ENCODE measurements at places on chromosomes 16 and 17.
A peak's percentile ranks its signal among the peaks of the same experiment; 100 is the strongest.

GRCh38 chr17:73562896-73563295, 81.3 kb downstream of the SDK2 start:
- DNase-seq = no peak

- peak; percentile 13 for DNase-seq
Measured at GRCh38 chr16:17173281-17173680, 297.5 kb downstream of the XYLT1 start.

DNA sequence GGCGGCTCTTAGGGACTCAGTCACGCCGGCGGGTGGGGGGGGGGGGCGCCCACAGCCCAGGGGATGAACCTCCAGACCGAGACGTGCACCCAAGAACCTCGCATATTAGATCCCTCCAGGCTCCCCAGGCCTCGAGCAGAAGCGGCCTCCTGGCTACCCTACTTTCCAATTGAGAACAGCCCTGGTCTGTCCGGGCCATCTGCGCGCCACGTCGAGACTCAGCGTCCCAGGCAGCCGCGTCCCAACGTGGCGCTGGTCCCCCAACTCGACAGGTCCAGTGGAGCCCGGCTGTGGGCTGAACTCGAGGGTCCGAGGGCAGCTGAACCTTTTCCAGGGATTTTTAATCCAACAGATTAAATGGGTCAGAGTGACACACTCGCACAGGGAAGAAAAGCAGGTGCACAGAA, 2.3 kb upstream of the IRX3 start:
- no peak for DNase-seq

DNA sequence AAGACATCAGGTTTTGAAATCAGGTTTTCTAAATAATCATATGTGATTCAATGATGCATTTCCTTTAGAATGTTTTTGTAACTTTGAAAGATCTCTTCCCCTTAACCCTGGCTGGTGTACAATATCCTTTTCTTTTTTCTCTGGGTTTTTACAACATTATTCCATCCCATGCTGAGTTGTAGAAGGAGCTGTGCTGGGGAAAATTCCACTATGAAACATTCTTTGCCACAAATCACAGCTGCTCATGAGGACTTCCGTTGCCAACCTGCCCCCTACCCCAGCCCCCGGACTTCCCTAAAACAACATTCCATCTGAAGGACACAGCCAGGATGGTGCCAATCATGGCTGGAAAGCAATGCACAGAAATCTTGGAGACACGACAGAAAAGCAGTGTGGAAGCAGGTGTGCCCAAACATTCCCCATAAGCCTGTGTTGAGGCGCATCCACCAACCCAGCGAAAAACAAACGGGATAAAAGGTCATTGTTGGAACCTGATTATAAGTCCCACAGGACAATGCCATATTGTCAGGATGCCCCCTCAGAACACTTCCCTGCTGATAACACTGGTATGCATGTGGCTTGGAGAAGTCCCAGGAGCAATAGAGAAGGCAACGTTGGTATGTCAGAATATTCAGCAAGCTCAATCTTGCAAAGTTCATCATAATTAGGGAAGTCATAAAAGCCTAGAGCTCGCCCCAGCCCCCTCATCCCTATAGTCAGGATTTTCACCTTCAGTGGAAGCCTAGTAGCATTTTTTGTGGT, 475.0 kb downstream of the HS3ST3B1 start:
- peak; percentile 19 for DNase-seq

GRCh38 chr17:49501496-49501895, 6.4 kb downstream of the NGFR start:
- DNase-seq = no peak

DNA sequence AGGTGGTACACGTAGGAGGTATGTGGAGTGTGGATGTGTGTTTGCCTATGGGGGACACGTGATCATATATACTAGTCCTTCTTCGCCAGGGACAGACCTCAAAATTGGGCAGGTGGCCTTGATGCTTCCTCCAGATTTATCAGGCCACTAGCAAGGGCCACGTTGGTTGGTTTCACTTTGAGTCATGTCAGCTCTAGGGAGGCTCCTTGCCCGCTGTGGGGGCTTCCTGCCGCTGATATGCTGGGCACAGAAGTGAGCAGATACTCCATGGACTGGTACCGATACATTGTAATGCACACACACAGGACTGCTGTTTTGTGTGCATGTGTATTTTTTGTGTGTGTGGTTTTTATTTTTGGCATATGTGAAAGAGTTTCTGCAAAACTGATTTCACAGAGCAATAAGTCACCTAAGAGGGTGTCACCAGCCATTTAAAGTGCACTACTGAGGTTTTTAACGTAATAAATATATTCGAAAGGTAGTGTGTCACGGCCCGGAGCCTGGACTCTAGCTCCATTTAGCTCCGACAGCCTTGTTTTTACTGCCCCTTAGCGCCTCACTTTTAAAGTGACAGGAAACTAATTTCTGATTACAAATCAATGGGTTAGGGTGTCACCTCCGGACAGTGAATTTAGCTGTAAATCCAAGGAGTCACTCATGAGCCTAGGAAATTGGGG, 605.5 kb upstream of the SALL1 start:
- DNase-seq = no peak

DNA sequence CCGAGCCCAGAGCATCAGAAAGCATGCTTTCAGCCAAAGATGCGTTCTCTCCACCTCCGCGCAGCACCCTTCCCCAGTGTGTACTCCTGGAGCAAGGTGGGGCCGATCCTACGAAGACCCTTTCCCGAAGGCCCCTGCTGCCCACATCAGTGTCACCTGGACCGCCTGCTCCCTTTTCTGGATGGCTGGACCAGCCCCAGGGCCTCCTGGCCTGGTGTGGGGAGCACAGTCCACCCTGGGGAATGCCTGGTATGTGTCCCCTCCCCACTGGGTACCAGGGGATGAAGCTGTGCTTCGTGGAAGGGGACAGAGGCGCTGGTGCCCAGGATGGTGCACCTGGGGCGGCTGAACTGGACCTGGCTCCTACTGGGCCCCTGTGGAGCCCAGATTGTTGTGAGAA, 173.8 kb downstream of the SEC14L1 start:
- no peak for DNase-seq

- DNase-seq = no peak
Measured at GRCh38 chr17:5800646-5801045, 216.3 kb upstream of the NLRP1 start.

GRCh38 chr17:18006495-18007239, 32.3 kb downstream of the ATPAF2 start:
- DNase-seq = no peak

DNA sequence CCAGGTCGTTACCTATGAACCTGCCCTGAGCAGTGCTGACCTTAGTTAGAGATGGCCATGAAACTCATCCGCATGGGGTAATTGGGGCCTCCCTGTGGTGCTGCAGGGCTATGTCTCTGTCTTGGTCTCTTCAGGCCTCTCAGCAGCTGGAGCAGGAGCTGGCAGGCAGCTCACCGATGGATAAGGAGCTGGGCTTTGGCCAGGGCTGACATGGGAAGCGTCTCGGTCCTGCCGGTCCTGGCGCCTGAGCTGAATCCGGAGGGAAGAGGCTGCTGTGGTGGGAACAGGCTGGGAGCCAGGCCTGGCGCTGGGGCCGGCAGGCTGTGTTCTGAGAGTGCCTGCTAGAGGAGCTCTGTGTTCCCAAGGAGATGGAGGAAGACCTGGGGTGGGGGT, 10.1 kb downstream of the IL32 start:
- DNase-seq = no peak

DNA sequence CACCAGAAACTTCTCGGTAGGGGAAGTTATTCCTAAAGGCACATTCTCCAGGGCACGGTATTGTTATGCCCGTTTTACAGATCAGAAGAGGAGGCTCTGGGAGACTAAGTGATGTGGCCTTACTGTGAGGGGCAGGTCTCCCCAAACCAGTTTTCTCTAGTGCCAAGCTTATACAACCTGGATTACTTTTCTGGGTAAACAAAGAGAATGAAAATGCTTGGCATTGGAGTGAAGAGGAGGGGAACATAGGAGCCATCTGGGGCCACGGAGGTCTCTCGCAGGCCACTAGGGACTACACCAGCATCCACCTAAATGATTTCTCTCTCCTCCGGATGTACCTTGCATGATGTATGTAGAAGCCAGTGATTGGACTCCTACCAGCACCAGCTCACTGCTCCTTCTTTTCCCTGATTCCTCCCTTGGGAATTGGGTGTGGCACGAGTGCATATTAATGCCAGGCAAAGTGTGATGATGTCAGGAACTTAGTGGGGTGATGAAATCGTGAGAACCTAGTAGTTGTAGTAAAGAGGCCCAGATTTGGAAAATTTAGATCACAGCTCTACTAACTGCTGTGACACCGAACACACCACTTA, 674 bp downstream of the TOM1L1 start:
- DNase-seq = no peak

Data from astrocyte of the cerebellum (primary cell).